ENCODE measurements at places on chromosomes 5 and 9.

DNA sequence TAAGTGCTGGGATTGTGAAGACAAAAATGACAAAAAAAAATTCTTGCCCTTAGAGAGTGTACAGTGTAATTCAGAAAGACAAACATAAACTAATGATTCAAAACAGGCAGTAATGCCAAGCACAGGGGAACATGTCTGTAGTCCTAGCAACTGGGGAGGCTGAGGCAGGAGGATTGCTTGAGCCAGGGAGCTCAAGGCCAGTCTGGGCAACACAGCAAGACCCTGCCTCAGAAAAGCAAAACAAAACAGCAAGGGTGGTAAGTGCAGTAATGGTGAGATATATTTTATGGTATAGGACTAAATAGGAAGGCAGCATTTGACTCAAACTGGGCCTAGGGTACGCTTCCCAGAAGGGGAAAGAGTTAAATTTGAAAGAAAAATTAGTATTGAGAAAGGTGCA, 18.9 kb downstream of the FREM1 start:
- no peak for DNase-seq

DNA sequence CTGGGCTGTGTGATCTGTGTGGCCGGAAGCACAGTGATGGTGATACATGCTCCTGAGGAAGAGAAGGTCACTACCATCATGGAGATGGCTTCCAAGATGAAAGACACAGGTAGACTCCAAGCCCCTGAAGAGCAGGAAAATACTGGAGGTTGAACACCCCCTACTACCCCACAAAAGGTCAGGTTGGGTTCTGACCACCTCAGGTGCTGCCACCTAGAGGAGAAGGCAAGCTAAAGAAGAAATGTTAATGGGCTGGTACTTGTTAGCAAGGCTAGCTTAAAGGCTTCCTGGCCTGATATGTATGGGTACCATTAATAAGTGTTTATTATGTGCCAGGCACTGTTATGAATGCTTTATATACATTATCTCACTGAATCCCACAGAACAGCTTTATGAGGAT, 11.7 kb downstream of the NIPAL4 start:
- no peak for DNase-seq

- DNase-seq = no peak
Measured at GRCh38 chr5:133250527-133250926, 198.7 kb downstream of the HSPA4 start.

- no peak for DNase-seq
Measured at GRCh38 chr9:32294106-32294505, 90.3 kb upstream of the ACO1 start.

- no peak for DNase-seq
Measured at GRCh38 chr5:80187421-80188090, 68.3 kb downstream of the SERINC5 start.
